ENCODE measurements at places on chromosomes 12 and 14.

- no peak for DNase-seq
These were observed 56.5 kb downstream of the ZFYVE26 start for GRCh38 chr14:67759916-67760315.

DNA sequence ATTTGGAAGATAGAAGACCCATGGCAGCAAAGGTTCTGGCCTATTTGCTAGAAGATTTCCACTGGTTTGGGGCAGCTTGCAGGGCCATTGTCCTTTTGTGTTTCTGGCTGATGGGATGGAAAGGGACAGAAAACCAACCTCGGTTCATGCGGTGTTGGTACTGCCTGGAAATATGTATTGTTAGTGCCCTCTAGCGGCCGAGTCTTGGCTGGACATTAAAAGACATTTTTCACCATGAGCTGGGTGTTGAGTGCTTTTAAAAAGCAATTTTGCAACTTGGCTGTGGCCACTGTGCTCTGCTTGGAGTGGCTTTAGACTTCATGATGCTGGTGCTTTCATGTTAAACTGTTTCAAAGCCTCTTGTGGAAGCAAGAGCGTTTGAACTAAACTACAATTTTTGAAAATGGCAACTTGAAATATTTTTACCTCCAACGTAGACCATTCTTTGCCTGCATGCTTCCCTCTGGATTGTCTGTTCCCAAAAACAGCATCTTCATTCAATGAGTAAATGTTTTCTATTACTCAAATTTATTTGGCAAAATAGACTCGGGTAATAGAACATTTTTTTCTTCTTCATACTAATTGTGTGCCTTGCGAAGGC is 102.7 kb upstream of the TBX5 start:
- DNase-seq = no peak

- no peak for DNase-seq
These were observed 221.6 kb downstream of the LRRK2 start for GRCh38 chr12:40446385-40446784.

DNA sequence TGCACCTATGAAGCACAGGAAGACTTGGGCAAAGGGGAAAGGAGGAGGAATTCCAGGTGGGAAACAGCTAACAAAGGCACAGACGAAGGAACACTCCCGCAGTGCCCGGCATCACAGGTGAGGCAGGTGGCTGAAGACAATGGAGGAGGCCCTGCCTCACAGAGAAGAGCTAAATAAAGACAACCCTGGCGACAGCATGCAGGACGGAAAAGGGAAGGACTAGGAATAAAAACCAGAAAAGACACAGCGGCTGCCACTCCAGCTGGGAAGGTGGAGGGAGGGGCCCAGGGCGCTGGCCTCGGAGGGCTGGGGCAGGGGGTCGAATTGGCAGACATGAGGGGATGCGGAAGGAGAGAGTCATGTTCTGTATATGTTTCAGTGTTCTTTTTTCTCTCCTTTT is 43.0 kb upstream of the ANO2 start:
- no peak for DNase-seq

GRCh38 chr14:102333795-102334705 is 14.5 kb downstream of the ZNF839 start:
- DNase-seq = no peak

DNA sequence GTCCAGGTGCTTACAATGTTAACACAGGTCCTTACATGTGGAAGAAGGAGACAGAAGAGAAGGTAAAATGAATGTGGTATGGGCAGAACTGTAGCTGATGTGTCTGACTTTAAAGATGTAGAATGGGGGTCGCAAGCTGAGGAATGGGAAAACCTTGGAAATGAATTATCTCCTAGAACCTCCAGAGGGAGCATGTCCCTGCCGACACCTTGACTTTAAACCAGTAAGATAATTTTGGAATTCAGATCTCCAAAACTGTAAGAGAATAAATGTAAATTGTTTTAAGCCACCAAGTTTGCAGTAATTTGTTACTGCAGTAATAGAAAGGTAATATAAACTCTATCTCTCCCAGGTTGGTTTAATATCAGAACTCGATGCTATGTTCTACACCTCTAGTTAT is 80.1 kb upstream of the ALG10 start:
- DNase-seq = no peak

- DNase-seq = no peak
These were observed 25.9 kb upstream of the PRKD1 start for GRCh38 chr14:29953501-29953900.
